ENCODE measurements at places on chromosomes 4 and X. TPM values are rescaled to one million over a fixed set of nuclear protein-coding genes. Genes with fewer than 3 reads are reported as not detected.

Gene KLHL15
- 8.5 TPM for total RNA-seq

Gene SPANXD
- not detected for total RNA-seq

Gene CYTL1
- total RNA-seq = not detected

Gene COX7B2
- not detected for total RNA-seq

Gene PCDH19
- total RNA-seq = under 0.01 TPM

Gene BTK
- not detected for total RNA-seq

Gene FAM9A
- total RNA-seq = not detected

Gene SERTM2
- 0.19 TPM for total RNA-seq

Gene RASGEF1B
- 1.2 TPM for total RNA-seq

Gene RTL9
- total RNA-seq = under 0.01 TPM

Gene AFP
- total RNA-seq = 0.38 TPM

Gene GPRASP2
- total RNA-seq = 29.3 TPM

Gene GPR119
- not detected for total RNA-seq

Gene CT45A2
- not detected for total RNA-seq

Gene XAGE1A
- total RNA-seq = not detected

Gene MAML3
- total RNA-seq = 1.7 TPM

Gene C4orf36
- total RNA-seq = under 0.01 TPM

Gene PCDH10
- 21.3 TPM for total RNA-seq

Gene C4orf51
- not detected for total RNA-seq

Gene F8A3
- total RNA-seq = 2.8 TPM

Gene ZAR1
- total RNA-seq = not detected

Gene EGF
- total RNA-seq = 0.19 TPM

Gene MCF2
- total RNA-seq = not detected

Gene ARSJ
- 51.3 TPM for total RNA-seq

Gene CASP3
- total RNA-seq = 34.7 TPM

Gene CLGN
- total RNA-seq = 1.1 TPM

Gene EFHC2
- total RNA-seq = 0.28 TPM

Gene TRIM61
- total RNA-seq = 1.5 TPM

Gene TRIM60
- not detected for total RNA-seq

Gene N4BP2
- 2.5 TPM for total RNA-seq

Gene IL15
- total RNA-seq = 3.3 TPM

Gene FRG2
- not detected for total RNA-seq

Gene TKTL2
- not detected for total RNA-seq

Gene GLRA2
- total RNA-seq = not detected

Gene NOX1
- not detected for total RNA-seq

Gene MRFAP1L1
- 51.2 TPM for total RNA-seq

Gene RBMXL3
- total RNA-seq = not detected

Gene FRMD7
- not detected for total RNA-seq

Gene NEIL3
- total RNA-seq = 15.0 TPM

Gene CLDN34
- total RNA-seq = not detected

Gene TMPRSS11E
- total RNA-seq = not detected

Gene CDS1
- under 0.01 TPM for total RNA-seq

Gene MAP9
- 19.2 TPM for total RNA-seq

Gene POF1B
- total RNA-seq = under 0.01 TPM

Gene ETDA
- total RNA-seq = not detected

Gene FGF13
- total RNA-seq = under 0.01 TPM

Gene GAGE1
- total RNA-seq = not detected

Gene CXCL8
- 991 TPM for total RNA-seq

Gene HSFX2
- total RNA-seq = not detected

Gene DKK2
- 0.19 TPM for total RNA-seq

Gene FRAS1
- total RNA-seq = 5.4 TPM

Gene AFF2
- 0.56 TPM for total RNA-seq

Gene CT45A5
- not detected for total RNA-seq

Data from regular cardiac myocyte (primary cell).